T-helper 1 cell (primary cell): ENCODE measurements at places on chromosomes 11 and 22.
A peak's percentile ranks its signal among the peaks of the same experiment; 100 is the strongest.

GRCh38 chr22:50513175-50513574 is 5.2 kb downstream of the NCAPH2 start:
- DNase-seq: no peak

DNA sequence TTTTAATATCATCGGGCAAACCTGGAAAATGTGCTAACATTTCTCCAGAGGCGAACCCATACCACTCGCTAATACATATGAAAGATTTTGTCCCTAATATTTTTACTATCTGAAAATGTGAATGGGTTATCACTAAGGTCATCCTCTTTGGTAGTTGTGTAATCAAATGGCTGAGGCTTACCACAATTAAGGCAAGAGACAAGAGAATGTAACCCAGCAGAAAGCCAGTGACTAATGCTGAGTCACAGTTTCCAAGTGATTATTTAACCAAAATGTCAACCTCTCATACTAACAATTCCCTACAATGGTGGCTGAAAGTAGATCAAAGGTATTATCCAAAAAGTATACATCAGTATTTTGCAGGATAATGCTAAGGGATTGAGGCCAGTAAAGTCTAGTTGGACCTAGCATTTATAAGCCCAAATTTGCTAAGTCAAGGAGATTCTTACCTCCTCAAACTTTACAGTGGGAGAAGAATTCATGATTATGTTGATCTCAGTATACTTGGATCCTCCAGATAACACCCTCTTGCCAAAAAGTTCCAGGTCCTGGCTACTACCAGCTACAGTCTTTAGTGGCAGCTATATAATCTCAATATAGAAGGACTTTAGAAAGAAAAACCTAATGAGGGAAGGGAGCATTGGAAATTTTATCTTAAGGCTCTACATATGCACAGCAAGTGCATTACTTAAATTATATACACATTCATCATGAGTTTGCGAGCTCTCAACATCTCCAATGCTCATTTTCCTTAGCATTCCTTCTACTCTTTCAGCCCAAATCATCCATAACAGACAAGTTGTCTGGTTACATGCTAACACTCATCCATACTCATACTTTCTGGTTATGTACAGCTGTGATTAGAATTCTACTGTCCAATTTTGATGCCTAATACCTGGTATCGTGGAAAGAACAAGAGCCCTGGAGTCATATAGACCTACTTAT is 25.4 kb downstream of the SIK3 start:
- peak; percentile 58 for DNase-seq

DNA sequence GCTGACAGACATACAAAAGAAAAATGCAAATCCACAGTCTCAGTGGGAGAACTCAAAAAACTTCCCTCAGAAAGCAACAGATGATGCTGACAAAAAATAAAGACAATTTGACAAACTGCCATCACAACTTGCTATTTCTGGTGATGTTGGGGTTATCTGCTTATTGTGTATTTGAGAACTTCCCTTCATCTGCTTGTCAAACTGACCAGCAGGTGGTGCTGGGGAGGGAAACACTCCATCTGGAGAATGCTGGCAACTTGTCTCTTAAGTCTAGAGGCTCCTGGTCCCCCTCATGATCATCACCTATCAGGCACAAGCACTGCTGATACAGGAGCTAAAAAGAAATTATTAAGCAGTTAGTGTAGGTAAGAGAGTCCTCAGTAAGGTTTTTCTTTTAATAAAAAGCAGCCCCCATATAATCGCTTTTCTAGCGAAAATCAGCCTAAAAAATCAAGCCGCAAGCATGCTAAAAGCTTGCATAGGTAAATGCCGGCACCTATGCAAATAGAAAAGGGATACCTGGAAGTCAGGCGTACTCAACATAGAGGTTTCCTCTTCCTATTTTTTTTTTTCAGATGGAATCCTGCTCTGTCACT is 9.8 kb upstream of the FAM111B start:
- DNase-seq: peak; percentile 52

DNA sequence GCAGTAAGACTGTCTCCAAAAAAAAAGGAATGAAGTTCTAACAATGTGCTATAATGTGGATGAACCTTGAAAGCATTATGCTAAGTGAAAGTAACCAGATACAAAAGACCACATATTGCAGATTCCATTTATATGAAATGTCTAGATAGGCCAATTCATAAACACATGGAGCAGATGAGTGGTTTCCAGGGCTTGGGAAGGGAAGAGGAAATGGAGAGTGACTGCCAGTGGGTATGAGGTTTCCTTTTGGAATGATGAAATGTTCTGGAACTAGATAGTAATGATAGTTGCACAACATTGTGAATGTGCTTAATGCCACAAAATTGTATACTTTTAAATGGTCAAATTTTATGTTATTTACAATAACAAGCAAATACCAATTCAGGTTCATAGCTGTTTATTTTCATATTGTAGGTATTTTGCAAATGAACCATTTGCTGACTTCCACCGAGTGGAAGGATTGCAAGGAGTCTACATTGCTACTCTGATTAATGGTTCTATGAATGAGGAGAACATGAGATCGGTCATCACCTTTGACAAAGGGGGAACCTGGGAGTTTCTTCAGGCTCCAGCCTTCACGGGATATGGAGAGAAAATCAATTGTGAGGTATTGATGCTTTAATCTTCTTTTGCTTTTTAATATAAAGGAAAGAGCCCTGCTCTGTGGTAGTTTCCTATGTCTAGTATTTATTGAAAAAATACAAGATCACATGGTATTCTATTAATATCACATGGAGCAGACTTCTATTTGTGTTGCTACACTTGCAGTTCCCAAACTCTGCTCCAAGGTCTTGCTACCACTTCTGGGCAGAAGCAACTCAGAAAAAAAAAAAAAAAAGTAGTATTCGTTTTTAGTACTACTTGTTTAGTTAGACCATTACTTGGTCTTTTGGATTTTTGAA is 67.7 kb upstream of the SORL1-AS1 start:
- DNase-seq: no peak

GRCh38 chr11:131766637-131767036 is 396.2 kb downstream of the NTM start:
- DNase-seq: no peak

- DNase-seq: no peak
Measured at GRCh38 chr11:12285811-12286222, 91.6 kb upstream of the PARVA start.

GRCh38 chr22:32576553-32577253 is 102.1 kb downstream of the FBXO7 start:
- no peak for DNase-seq

GRCh38 chr11:36456156-36456555 is 53.9 kb downstream of the TRAF6 start:
- DNase-seq: no peak

GRCh38 chr11:32489464-32489863 is 54.1 kb upstream of the WT1 start:
- DNase-seq: no peak

- DNase-seq: no peak
Measured at GRCh38 chr22:18075101-18075719, 2.6 kb upstream of the PEX26 start.

DNA sequence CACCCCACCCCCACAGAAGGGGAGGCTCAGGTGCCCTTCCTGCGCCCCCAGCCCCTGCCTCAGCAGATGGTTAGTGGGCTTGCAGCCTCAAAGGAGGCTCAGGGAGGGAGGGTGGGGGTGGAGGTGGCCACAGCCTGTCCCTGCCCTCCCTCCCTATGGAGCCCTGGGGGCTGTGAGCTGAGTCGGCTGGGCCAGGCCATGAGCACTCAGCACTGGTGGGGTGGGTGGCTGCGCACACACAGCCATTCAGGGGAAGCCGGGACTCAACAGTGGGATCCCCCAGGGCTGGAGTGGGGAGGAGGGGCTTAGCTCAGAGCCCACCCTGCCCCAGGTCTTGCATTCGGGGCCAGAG is 50.2 kb downstream of the FLRT1 start:
- DNase-seq: no peak

GRCh38 chr11:130211144-130211543 is 51.6 kb downstream of the ST14 start:
- no peak for DNase-seq

GRCh38 chr11:85893395-85893794 is 38.2 kb downstream of the CCDC83 start:
- DNase-seq: no peak

DNA sequence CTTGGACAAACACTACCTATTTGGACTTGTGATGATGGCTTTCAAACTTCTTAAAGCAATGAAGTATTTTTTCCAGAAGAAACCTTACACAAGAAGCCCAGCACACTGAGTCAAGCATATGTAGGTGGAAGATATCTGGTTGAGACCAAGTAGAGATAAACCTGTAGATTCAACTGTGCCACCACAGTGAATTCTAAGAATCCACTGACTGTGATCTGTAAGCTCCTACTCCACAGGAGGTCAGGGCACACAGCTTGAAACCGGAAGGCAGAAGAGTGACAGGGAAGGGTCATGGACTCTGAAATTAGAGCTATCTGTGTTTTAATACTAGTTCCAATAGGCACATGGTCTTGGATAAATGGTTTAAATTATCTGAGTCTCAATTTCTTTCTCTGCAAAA is 404.5 kb downstream of the ETS1 start:
- DNase-seq: no peak
